ENCODE measurements at places on chromosomes 3 and 15.

DNA sequence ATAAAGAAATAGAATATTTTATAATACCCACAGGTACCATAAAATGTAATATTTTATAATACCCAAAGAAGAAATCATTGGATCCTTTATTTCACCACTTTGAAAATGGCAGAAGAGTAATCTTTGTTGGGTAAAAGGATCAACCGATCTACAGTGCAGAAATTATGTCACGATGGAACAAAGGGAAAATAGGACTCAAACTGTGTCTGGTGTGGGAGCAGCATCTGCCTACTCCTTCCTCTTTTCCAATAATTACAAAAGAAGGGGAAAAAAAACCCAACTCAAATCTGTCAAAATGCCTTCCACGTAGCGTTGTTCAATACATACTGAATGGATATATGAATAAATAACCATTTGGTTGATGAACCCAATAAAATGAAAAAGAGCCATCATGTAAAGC, 492.6 kb upstream of the TBL1XR1 start:
- no peak for DNase-seq

- DNase-seq, result no peak
These were observed 3.8 kb downstream of the OR5K2 start for GRCh38 chr3:98501270-98501669.

- DNase-seq, result no peak
These were observed 32.3 kb upstream of the CTSH start for GRCh38 chr15:78977091-78977571.

DNA sequence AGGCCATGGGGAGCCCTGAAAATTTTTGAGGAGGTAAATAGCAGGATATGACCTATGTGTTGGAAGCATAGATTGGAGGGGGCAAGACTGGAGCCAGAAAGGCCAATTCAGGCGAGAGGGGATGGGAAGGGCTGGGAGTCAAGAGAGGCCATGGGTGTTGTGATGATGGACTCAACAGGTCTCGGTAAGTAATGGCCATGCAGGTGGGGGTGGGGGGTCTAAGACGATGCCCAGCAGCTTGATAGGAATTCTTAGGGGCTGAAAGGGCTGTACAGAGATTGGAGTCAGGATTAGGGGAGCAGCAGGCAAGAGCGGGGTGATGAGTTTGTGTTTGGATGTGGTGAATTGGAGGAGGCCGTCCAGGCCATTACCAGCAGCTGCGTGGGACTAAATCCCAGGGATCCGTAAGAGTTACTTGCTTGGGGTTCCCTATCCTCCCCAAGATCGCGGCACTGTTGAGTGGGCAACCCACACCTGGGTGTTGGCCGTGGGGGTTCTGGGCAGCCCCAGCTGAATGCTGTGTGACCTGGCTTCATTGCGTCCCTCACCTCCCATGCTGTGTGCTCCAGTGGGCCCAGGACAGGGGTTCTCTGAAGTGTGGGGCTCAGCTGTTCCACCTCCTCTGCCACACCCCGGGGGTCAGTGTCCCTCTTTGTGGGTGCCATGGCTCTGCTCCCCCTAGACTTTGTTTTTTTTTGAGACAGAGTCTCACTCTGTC, 41.8 kb upstream of the CHRNB4 start:
- DNase-seq, result no peak

- no peak for DNase-seq
These were observed 33.6 kb downstream of the BTD start for GRCh38 chr3:15635121-15635661.

GRCh38 chr3:183548262-183548769, 7.2 kb downstream of the KLHL6 start:
- DNase-seq, result peak; percentile 88

DNA sequence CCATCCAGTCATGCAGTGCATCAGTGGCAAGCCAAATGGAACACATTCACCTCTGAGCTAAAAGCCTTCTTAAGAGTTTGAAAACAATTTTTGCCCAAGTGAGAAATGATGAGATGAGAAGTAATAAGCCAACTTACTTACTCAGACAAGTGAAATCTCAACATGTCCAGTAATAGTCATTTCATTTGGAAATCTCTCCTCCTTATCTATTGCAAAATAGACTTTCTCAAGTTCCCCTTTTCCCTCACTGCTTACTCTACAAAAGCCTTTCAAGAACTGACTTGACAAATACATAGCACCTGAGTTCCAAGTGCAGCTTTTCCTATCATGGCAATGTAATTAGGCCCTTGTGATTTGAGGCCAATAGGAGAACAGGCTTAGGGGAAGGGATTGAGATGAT, 282.3 kb downstream of the SLC9A9 start:
- DNase-seq, result no peak

DNA sequence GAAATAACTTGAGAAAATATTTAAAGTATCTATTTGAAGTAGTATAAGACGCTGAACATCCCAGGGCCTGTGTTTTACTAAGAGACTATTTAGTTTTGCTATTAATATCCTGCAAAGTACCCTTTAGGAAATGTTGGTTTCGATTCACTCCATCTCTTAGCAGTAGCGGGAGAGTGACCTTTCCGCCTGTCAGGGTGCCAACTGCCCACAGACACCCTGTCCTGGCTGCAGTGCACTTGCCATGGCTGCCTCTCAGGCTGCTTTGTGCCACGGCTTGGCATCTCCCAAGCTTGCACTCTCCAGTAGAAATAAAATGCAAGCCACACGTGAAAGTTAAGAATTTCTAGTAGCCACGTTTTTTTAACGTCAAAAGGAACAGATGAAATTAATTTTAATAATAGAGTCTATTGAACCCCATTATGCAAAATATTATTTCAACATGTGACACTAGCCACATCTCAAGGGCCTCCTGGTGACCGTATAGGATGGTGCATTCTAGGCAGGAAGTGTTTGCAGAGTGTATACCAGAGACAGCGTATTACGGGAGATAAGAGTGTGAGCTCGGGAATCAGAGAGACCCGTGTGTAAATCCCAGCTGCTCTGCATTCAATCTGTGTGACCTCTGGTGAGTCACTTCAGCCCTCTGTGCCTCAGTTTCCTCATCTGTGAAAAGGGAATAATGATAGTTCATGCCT, 19.8 kb downstream of the ADAMTS9 start:
- no peak for DNase-seq

DNA sequence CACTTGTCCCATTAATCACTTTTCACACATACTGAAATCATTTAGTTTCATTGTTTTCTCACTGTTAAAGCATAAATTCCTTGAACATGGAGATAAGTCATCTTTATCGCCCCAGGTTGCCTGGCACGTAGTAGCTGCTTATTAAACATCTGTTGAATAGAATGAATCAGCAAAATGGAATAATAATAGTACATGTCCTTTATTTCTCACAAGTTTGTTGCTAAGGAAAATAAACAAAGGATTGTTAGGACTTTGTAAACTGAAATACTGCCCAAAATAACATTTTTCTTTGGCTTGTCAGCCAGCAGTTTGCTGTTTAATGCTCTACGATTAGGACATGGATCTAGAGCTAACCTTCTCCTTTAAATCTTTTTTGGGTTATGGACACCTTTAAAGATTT, 17.9 kb downstream of the SLC35A5 start:
- DNase-seq, result no peak

DNA sequence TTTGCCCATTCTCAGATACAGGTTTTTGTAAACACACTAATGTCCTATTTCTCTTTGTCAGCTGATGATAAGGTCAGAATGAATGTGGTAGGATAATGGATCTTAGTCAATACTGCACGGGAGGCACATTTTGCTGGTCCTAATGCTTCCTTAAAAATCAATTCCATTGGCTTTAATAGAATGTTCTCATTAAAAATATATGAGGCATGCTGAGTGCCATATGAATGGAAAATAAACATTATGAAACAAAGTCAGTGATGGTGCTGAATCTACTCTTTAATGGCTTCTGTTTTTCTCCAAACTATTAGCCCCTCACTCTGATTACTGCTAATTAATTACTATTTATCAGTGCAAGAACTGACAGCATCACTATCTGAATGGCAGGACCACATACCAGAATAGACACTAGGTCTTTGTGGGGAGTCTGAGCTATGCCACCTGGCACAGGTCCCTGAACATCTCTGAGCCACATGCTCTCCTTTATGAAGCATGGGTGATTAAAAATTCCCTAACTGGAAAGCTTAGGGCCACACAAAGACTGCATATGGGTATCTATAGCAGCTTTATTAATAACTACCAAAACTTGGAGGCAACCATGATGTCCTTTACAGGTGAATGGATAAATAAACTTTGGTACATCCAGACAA, 278.9 kb downstream of the MEX3B start:
- no peak for DNase-seq

GRCh38 chr15:39388118-39388517, 192.8 kb upstream of the THBS1 start:
- DNase-seq, result no peak

DNA sequence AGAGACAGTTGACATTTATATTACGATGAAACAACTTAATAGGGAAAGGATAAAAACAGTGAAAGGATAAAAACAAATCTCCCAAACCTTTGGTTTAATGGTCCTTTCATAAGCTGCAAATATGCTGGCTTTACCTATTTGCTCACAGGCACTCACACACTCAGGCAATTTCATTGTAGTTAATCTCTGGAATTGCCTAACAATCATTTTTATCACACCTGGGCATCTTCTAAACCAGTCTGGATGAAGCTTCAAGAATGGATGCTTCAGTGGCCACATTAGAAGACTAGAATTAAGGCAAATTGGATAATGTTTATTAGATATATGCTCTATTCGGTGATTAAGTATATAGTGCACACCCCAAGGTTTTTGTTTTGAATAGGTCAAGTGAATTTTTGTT, 13.5 kb downstream of the OSBPL10 start:
- DNase-seq, result no peak

- DNase-seq, result no peak
These were observed 307.7 kb downstream of the TUSC7 start for GRCh38 chr3:117017135-117017894.

DNA sequence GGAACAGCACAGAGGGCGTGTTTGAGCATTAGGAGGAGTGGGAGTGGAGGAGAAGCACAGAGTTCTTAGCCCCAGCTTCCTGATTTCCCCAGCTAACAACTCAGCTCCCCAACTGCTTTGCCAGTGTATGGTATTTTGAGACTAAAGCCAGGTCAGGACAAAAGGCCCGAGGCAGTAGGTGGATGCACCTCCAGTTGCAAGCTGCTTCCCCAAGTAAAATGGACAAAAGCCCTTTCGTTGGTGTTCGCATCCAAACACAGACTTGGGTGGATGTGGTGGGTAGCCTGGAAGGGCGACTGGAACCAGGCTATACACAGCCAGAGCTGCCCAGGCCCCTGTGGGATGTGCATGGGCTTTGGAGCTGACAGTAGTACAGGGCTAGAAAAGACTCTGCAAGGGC, 12.3 kb upstream of the EHD4 start:
- DNase-seq, result no peak

- no peak for DNase-seq
These were observed 112.8 kb upstream of the TMEM108 start for GRCh38 chr3:132925256-132925930.

DNA sequence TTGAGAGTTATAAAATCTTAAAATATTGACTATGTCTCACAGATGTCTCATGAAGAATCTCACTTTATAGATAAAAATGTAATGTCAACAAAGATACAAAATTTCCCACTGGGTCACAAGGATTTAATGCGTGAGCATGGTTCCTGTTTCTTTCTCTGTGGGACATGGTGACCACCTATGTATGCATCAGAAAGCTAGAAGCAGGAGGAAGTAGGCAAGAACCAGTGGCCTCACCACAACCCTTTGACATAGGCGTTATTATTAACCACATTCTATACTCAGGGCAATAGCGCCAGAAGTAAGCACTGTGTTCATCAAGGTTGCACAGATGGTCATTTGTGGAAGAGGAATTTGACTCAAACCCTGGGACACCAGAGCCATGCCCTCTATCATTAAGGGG, 11.7 kb upstream of the ADAMTS17 start:
- DNase-seq, result no peak

DNA sequence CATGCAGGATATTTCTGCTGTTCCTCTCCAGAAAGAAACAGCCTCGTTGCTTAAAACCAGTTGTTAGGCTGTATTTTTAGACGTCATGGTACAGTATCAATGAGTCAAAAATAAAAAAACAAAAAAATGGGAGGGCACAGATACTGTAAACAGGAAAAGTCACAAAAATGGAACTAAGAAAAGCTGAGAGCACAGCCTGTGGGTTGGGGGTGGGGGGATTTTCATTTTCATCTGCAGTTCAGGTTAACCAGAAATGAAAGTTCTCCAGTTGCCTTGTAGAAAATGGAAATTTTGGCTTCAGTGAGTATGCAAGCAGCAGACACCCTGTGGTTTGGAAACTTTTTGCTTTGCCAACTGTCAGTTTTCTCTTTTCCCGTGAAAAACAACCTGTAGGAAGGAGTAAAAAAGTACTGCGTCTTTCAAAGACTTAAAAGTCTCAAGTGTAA, 59.0 kb downstream of the FRMD4B start:
- no peak for DNase-seq

DNA sequence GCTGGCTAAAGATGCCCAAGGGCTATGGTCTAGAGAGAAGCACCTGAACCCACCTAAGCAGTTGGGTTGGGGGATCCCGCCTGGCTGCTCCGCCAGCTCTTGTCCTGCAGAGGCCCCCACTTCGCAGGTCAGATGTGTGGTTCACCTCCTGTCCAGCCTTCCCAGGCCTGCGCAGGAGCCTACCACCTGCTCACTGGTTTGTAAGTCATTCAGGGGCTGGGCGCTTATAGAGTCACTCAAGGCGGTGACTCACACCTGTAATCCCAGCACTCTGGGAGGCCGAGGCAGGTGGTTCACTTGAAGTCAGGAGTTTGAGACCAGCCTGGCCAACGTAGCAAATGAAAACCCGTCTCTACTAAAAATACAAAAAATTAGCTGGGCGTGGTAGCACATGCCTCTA, 3.9 kb upstream of the FURIN start:
- DNase-seq, result no peak

- no peak for DNase-seq
These were observed 1.4 kb downstream of the ACSBG1 start for GRCh38 chr15:78232951-78233350.

DNA sequence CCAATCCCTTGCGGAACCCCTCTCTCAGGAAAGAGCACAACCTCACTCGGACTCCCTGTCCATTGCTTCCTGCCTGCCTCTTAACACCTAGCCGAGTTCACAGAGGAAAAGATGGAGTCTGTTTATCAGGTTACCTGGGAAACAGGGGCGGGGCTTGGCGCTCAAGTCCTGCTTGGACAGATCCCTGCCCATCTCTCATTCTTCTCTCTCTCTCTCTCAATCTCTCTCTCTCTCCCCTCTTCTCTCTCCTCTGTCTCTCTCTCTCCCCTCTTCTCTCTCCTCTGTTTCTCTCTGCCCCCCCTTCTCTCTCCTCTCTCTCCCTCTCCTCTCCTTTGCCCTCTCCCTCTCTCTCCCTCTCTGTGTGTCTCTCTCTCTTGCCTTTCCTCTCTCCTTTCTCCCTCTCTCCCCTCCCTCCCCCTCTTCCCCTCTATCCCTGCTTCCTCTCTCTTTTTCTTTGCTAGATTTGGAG, at the start of gene EFHB:
Gene EFHB (minus strand): TSS at position 120 of the 469 bp plus-strand sequence. CDS start 199 bp downstream, outside the sequence.
- DNase-seq, result peak; percentile 62

DNA sequence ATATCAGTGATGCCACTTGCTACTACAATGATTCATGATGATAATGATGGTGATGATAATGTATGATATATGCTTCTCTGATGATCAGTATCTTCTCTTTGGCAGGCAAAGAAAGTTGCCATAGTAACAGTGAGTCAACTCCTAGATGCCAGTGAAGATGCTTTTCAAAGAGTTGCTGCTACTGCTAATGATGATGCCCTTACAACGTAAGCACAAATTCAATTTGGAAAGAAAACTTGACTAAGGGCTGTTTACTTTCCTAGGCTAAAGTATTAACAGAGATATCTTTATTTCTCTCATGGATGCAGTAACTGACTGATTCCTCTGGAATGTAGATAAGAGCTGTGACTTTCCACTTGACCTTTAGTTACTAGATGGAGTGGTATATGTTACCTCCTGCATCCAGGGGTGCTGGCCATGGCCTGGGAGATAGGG, 27.8 kb downstream of the ADGRG7 start:
- DNase-seq, result peak; percentile 67

GRCh38 chr3:72538070-72538745, 310.0 kb downstream of the SHQ1 start:
- no peak for DNase-seq

Data from NCI-H226 (cell line).